GOT3 (cell line): ENCODE measurements at places on chromosomes 16 and 17.

DNA sequence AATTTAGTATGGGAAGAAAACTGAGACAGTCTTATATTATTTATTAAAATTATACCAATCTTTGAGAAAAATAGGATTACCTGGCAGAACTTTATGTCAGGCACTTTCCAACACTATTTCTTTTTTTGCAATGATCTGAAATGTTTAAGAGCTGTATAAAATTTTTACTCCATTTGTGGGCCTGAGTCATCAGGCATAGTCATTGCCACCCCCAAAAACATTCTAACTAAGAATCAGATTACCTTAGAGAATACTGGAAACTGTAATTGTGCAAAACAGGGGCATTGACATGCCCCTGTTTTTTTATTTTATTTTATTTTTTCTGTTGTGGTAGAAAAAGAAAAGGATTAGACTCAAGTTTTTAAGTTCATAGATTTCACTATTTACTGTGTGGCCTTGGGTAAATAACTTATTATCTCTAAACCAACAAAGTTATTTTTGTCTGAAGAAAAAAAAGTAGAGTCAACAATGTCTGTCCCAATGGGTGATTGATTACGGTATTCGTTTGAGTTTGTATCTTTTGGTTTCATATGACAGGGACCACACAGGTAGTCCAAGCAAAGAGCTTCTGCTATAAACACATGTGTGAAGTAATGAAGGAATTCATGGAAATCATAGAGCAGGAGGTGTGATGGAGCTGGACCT is 24.6 kb downstream of the VAT1L start:
- DNase-seq = no peak

- DNase-seq = no peak
Observed at GRCh38 chr17:7894866-7895265, 6.3 kb downstream of the CHD3 start.

DNA sequence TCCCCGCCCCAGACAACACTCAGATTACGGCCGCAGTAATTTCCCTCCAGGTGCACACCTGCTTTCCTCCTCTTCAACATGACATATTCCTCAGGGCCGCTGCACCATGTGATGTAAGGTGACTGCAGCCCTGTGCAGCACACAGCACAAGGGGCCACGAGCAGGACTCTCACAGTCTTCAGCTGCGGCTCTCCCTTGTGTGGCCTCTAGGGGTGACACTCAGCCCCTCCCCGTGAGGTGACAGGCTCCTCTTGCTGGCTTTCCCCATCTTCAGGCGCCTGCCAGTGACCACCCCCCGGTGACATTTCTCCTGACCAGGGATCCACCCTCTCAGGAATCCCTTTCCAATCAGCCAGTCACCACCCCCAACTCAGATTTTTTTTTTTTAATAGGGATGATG is 31.3 kb upstream of the ABCC3 start:
- no peak for DNase-seq

- no peak for DNase-seq
Observed at GRCh38 chr17:77815127-77815905, 143.2 kb upstream of the TNRC6C start.

- DNase-seq = no peak
Observed at GRCh38 chr17:76246080-76247066, 6.1 kb upstream of the RNF157 start.

DNA sequence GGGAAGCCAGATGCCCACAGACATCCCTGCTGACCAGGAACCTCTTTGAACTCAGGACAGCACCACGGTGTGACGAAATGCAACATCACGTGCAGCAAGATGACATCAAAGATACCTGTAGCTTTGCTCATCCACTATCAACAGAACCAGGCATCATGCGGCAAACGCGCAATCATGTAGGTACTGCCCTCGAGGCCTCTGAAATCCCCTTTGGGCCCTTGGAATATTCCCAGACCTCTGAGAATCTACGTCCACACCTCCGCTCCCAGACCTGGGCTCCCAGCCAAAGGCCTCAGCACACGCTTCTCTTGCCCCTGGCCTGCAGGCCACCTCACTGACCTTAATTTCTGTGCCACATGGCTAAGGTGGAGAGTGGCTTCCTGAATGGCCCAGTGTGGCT is 7.3 kb downstream of the CX3CL1 start:
- no peak for DNase-seq

DNA sequence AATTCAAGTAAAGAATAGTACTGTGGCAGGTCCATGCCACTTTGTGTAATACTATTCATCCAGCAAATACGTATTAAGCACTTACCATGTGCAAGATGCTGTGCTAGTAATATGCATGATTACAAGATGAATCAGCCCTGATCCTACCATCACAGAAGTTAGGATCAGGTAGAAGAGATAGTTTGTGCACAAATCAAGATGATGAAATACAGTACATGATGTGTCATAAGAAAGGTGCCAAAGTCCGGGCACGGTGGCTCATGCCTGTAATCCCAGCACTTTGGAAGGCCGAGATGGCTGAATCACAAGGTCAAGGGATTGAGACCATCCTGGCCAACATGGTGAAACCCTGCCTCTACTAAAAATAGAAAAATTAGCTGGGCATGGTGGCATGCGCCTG is 10.9 kb downstream of the COG4 start:
- DNase-seq = no peak
